ENCODE measurements at places on chromosomes 11 and 22.

GRCh38 chr11:27354359-27354965 is 8.6 kb downstream of the CCDC34 start:
- no peak for DNase-seq

GRCh38 chr11:130139401-130139800 is 20.2 kb upstream of the ST14 start:
- DNase-seq = no peak

DNA sequence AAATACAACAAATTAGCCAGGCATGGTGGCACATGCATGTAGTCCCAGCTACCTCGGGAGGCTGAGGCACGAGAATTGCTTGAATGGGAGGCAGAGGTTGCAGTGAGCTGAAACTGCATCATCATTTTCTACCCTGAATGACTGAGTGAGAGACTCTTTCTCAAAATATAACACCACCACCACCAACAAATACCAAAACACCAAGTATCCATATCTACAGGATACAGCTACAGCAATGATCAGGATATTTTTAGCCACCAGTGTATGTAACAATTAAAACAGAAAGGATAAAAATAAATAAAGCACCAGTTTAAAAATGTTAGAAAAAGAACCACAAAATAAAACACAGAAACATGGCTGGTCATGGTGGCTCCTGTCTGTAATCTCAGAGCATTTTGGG is 13.2 kb downstream of the A4GALT start:
- no peak for DNase-seq

GRCh38 chr11:117828611-117829368 is 4.2 kb upstream of the FXYD2 start:
- peak; percentile 69 for DNase-seq

DNA sequence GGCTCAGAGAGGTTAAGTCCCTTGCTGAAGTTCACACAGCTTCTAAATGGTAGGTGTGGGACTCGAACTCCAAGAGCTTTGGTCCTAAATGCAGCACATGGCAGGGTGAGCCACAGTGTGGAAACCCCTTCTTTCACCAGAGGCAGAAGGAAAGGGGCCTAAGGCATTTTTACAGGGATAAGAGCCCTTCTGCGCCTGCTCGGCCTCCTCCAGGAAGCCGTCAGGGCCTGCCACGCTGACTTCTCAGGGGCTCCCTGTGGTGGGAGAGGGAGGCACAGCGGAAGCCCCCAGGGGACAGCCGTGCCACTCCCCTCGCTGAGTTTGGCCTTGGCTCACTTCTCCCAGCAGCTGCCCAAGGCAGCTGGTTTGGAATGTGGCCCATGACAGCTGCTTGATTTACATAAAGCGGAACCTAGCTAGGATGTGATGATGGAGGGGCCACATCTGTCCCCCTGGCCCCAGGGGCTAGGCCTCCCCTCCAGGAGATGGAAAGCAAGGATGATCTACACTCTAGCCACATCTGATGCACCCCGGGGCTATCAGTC is 35.4 kb downstream of the CD82 start:
- no peak for DNase-seq

Data from suppressor macrophage (primary cell).